CD4-positive, alpha-beta T cell treated with Interleukin-10 for 1 hour (primary cell): ENCODE measurements at places on chromosomes 12 and 14.

DNA sequence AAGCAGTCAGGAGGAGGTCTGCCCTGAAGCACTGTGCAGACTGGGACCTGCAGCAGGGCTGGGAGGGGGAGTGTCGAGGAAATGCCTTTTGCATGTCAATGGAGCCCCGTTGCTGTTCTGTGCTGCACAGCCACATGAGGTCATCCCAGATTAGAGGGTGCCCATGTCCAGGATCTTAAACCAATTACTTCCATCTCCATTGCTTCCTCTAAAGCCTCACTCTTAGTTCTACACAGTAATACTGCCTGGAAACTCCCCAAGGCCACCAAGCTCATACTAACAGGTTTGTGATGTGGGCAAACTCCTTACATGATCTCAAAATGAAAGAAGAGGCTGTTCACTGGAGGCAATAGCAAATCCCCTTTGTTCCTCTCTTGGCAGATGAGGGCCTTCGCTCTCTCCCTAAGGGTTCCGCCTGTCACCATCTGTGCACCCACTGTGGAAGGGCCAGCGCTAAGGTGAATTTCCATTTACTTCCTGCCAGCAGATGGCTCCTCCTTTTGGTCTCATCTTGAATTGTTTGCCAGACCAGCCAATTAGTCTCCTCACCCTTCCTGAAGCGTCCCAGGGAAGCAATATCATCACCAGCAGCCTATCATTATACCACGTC is 35.4 kb upstream of the LTA4H start:
- no peak for DNase-seq

DNA sequence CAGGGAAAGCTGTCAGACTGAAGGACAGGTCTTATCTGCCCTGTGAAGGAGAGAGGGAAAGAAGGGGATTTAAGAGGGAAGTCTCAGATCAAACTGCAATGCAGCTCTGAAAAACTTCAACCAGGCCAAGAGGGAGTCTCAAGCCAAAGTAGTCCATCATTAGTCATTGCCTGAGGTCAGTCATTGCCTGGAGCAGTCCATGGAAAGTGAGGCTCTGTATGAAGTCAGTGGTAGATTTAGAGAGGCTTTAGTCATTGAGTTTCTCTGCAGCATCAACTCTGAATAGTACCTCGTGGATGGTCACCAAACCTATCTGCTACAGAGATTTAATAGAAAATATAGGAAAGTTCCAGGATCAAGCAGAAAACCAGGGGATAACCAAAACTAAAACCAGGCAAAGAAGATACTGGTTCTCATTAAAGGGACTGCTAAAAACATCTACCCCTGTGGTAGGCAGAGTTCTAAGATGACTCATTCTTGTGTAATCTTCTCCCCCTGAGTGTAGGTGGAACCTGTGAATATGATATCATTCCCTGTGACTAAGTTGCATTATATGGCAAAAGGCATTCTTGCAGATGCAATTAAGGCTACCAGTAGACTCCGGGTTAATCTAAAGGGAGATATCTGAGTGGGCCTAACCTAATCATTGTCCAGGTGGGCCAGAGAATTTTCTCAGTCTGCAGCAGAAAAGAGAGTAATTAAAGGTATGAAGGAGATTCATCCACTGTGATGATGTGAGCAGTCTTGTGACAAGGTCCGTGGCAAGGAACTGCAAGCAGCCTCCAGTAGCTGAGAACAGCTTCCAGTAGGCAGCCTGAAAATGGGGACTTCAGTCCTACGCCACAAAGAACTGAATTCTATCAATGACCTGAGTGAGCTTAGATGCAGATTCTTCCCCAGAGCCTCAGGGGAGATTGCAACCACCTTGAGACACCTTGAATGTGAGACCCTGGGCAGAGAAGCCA is 123.1 kb downstream of the GALC start:
- DNase-seq, result no peak

DNA sequence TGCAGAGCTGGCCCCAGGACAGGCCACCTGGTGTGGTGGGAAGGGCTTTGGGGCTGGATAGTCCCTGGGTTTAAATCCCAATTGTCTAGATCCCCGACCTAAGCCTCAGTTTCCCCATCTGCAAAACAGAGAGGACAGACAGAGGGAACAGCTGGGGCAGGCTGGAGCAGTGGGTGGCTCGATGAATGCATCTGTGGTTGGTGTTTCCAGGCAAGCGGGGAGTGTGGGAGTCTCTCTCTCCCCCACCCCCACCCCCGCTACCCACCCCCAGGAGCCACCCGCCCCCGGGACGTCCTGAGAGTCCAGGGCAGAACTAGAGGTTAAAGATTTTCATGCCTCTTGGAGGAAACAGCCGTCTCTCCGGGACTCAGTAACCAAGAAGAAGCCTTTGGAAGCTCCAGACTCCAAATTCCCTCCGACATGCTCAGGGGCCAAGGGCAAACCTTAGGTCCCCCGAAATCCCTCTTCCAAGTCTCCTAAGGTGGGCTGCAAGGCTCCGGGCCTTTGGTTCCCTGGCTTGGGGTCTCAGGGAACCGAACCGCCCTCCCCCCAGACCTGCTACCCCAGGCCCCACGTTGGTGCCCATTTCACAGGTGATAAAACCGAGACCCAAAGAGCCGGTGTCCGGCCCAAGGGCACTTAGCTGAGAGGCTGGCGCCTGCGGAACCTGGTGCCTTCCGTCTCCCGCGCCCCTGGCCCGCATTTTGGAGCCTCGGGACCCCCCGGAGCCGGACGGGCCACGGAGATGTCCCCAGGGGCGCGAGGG is 474 bp downstream of the TRPV4 start:
- no peak for DNase-seq

DNA sequence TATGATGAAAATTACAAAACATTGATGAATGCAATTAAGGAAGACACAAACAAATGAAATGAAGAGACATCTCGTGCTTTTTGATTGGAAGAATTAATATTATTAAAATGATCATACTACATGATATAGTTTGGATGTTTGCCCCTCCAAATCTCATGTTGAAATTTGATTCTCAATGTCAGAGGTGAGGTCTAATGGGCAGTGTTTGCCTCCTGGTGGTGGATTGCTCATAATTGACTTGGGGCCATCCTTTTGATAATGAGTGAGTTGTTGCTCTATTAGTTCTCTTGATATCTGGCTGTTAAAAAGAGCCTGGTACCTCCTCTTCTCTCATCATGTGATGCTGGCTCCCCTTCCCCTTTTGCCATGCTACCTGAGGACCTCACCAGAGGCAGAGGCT is 56.7 kb downstream of the CD163L1 start:
- peak; percentile 8 for DNase-seq

- no peak for DNase-seq
Measured at GRCh38 chr12:62414180-62414579, 52.4 kb upstream of the MON2 start.

GRCh38 chr12:64810831-64811230 is 13.6 kb upstream of the TBC1D30 start:
- DNase-seq, result no peak

- no peak for DNase-seq
Measured at GRCh38 chr12:64696080-64696741, 63.0 kb downstream of the GNS start.

- no peak for DNase-seq
Measured at GRCh38 chr14:94751321-94751720, 18.6 kb downstream of the GSC start.

- no peak for DNase-seq
Measured at GRCh38 chr14:61553730-61554641, 141.3 kb upstream of the HIF1A start.

DNA sequence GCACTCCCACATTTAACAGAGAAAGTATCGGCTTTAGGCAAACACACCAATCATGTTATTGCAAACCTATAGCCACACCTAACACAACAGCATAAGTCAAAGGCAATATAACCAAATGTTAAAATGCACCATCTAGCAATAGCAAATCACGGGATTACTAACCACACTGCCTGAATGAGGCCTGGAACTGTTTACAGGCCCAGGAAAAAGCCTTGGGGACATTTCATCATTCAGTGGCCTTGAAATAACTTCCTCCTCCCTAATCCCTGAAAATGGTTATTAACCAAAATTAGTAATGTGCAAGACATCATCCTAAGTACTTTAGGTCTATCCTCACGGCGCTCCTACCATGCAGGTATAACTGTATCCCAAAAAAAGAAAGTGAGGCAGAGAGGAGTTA is 2.3 kb downstream of the GALC start:
- DNase-seq, result no peak

DNA sequence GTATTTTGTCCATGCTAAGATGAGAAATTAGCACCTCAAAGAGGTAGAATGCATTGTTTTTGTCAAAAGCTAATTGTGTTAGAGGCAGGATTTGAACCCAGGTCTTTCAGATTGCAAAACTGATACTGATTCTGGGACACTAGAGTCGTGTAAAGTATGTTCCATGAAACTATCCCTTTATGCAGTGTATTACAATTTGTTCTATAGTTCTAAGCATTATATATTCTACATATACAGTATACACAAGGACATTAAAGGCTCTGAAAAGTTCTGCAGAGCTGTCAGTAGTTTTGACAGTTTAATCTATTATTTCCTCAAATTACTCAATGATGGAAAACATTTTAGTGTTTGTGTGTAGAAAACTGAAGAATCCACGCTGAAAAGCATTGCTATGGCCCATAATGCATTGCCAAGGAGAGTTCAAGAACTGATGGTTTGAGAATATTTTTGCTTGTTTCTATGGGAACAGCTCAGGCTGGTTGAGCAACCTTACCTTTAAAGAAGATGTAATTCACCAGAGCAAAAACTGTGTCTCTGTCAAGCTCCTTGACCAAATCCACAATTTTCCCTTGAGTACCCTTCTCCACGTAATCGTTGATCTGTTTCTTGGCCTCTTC is 6.2 kb downstream of the SERPINA1 start:
- DNase-seq, result no peak

DNA sequence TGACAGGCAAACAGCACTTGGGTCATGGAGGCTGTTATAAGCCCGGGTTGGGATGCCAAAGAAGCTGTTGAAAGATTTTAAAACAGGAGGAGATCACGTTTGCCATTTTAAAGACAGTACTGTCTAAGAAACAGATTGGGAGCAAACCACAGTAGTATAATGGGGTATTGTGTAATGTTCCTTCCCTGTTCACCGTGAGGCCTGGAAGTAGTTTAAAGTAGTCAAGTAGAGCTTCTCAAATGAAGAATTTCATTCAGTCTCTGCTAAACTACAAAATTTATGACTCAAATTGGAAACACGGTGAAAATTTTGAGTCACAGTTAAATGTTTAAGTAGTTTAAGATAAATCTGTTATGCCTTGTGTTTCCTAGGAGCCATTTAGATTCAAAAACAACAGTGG is 35.8 kb downstream of the ATP2A2 start:
- no peak for DNase-seq

GRCh38 chr14:32932302-32932913 is 6.3 kb upstream of the NPAS3 start:
- no peak for DNase-seq

- DNase-seq, result no peak
Measured at GRCh38 chr14:89858089-89858488, 96.4 kb downstream of the EFCAB11 start.

DNA sequence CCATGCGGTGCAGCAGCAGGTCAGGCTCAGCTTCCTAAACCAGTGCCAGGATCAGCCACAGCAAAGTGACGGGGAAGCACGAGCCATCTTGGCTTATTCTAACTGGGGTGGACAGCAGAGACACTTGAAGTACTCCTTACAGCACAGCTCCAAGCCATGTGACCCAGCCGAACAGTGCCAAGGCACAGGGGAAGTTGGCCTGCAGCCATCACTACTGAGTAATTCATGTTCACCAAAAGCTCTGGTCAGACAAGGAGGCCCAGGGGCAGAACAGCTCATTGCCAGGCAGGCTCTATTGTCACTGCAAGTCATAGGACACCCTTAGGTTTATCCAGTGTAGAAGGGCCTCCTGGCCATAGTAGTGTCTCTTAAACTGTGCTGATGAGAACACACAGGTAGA is 23.4 kb upstream of the SLC35F4 start:
- no peak for DNase-seq

- no peak for DNase-seq
Measured at GRCh38 chr12:75564852-75565251, 53.4 kb upstream of the KRR1 start.

GRCh38 chr12:24591079-24591626 is 357.7 kb downstream of the BCAT1 start:
- DNase-seq, result no peak

- no peak for DNase-seq
Measured at GRCh38 chr12:49942921-49943624, 7.5 kb upstream of the AQP2 start.

- DNase-seq, result no peak
Measured at GRCh38 chr14:54116972-54117371, 160.3 kb upstream of the BMP4 start.

DNA sequence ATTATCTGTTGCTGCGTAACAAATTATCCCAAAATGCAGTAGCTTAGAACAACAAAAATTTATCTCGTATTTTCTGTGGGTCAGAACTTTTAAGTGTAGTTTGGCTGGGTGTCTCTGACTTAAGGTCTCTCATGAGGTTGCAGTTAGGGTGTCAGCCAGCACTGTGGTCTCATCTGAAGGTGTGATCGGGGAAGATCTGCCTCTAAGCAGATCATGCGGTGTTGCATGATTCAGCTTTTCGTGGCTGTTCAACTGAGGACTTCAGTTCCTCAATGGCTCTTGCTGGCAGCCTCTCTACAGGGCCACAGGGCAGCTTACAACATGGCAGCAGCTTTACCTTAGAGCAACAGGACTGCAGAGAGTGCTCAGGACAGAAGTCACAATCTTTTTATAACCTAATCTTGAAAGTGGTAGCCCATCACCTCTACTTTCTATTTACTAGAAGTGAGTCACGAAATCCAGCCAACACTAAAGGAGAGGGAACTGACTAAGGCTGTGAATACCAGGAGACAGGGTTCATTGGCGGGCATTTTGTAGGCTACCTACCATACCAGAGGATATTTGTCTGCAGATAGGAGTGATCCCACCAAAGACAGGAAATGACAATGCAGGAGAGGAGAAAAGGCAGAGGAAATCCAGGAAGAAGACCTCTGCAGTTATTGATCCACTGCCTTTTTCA is 1.8 kb upstream of the TMPRSS12 start:
- no peak for DNase-seq

GRCh38 chr12:26044007-26044394 is 80.8 kb downstream of the BHLHE41 start:
- DNase-seq, result no peak

GRCh38 chr12:79873201-79873600 is 61.7 kb downstream of the PPP1R12A start:
- no peak for DNase-seq

- peak; percentile 38 for DNase-seq
Measured at GRCh38 chr12:38921025-38921677, 15.8 kb upstream of the CPNE8 start.

DNA sequence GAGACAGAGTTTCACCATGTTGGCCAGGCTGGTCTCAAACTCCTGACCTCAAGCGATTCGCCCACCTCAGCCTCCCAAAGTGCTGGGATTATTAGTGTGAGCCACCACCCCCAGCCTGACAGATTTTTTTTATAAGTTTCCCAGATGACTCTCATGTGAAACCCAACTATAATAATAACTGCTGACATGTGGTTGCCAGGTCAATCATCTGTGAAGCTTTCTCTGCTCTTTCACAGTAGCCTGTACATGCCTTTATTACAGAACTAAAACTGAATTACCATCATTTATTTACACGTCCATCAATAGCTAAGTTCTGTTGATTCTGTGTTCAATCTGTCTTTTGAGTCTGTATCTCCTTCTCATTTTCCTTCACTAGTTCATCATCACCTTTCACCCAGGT is 218.5 kb downstream of the RPS29 start:
- no peak for DNase-seq
